Daoy (cell line): ENCODE measurements at places on chromosomes 3 and 15. TPM values are rescaled to one million over a fixed set of nuclear protein-coding genes. Genes with fewer than 3 reads are reported as not detected.

SLC28A2 gene
- total RNA-seq: not detected in 2 replicates

FRMD4B gene
- 1.7 and 1.8 TPM in 2 replicates for total RNA-seq

ZNF774 gene
- total RNA-seq: 0.45 and 1.5 TPM in 2 replicates

GRCh38 chr3:12170207-12170606 lies 11.5 kb upstream of the TIMP4 start:
- DNase-seq: no peak

PPARG gene
- 67.2 and 76.2 TPM in 2 replicates for total RNA-seq

DNA sequence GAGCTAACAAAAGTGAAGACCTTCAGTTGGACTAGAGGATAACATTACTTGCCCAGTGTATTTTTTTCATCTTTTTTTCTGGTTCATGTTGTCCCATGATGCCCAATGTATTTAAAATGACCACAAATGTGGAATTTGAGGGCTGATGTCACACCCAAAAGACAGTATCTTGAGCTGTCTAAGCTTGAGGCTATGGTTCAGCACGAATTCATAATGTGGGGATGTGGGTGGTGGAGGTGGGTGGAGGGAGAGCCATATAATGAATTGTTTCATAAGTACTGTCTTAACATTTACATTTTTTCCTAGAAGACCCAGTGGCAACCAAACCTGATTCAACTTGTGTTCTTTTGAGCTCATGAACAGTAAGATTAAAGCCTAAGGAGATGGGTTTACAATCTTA lies 37.5 kb downstream of the CHAC1 start:
- DNase-seq: no peak

LRRC57 gene
- total RNA-seq: 12.1 and 13.3 TPM in 2 replicates

DNA sequence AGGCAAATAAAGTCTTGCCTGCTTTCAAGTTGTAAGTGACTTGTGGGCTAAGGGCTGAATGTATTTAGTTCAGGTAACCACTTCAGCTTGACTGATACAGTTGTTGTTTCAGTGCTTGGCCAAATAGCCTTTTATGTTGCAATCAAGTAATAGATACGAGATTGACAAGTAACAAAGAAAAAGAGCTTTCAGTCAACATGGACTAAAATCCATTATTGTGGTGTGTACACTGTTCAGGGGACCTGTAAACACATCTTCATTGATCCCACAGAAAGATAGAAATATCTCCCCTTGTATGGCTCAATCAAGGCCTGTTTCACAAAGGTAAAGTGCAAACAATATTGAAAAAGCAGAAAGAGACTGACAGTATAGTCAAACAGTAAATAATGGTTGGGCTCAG lies 224.8 kb upstream of the TMCO5A start:
- DNase-seq: no peak

DNA sequence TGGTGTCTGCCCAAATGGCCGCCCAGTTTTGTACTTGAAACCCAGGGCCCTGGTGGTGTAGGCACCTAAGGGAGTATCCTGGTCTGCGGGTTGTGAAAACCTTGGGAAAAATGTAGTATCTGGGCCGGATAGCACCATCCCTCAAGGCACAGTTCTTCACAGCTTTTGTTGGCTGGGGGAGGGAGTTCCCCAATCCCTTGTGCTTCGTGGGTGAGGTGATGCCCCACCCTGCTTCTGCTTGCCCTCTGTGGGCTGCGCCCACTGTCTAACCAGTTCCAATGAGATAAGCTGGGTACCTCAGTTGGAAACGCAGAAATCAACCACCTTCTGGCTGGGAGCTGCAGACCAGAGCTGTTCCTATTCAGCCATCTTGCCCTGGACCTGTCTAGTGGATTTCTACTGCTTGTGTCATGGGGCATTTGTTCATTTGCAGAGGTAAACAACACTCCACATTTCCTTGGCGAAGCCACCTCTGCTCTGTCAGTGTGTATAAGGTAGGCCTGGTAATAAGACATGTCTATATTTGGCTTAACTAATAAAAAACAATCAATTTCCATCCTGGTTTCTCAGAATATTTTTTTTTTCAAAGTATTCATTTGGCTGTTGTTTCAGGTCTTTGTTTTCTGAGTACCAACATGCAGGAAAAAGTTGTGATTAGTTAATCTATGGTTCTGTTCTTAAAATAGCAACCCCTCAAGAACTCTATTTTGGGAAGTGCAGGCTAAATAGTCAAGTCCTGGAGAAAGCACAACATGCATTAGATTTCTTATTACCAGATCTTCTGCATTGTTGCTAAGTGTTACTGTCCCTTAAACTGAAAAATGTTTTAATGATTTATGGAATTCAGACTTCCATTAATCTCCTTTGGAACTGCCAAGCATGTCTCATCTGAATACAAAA lies 304.3 kb downstream of the ZIC1 start:
- DNase-seq: no peak

ATP13A4 gene
- total RNA-seq: not detected in 2 replicates

RPL29 gene
- total RNA-seq: 865 and 1,191 TPM in 2 replicates

CD80 gene
- not detected in 2 replicates for total RNA-seq
